ENCODE measurements at places on chromosomes 13 and 19.

DNA sequence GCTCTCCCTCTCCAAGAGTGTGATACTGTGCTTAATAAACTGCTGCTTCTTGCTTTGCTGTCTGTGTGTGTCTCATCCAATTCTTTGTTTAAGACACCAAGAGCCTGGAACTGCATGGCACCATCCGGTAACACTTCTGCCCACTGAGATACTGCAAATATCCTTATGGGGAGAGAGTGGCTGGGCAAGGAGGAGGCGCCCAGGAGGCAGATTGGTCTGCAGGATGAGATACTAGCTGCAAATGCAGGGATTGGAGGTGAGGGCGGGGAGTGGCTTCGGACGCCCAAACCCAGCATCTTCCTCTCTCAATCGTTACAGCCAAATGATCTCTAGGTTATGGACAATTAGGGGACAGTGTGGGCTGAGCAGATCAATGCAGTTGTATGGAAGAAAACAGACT is 1.7 kb upstream of the SIGLEC7 start:
- no peak for DNase-seq

GRCh38 chr19:16938211-16938610 is 49.4 kb downstream of the F2RL3 start:
- DNase-seq: no peak

- no peak for DNase-seq
These were observed 12.6 kb downstream of the ABCA7 start for GRCh38 chr19:1052349-1052975.

DNA sequence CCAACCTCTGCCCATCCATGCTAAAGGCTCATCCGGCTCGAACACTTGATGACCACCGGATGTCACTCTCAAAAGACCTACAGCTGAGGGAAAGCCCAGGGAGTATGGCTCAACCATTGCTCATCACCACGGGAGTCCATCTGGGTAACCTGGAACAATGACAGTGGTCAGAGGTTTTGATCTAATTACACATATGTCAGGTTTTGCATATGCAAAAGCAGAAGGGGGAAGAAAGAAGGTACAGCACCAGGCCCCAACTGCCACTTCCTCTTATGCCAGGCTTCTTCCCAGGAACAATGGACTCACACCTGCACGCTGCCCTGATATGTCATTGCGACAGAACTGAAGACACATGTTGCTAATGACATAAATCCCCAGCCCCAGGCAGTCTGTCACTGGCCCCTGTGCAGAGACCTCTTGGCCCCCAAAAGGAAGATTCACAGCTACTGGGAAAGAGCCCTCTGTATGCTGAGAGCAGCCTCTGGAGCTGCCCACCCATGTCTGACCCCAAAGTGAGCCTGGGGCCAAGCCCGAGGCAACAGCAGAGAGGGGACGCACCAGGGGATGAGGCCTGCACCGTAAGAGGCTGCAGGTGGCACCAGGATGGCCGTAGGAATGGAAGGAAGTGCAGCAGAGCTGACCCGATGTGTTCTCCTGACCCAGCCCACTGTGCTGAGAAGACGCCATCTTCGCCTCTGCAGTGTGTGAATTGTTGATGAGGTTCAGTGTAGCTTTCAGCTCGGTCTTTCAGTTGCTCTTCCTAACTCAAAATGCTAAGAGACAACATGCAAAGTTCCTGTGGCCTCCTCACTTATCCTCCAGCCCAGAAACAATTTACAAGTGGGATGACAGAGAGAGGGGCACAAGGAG is 26.3 kb downstream of the EPS15L1 start:
- DNase-seq: no peak

DNA sequence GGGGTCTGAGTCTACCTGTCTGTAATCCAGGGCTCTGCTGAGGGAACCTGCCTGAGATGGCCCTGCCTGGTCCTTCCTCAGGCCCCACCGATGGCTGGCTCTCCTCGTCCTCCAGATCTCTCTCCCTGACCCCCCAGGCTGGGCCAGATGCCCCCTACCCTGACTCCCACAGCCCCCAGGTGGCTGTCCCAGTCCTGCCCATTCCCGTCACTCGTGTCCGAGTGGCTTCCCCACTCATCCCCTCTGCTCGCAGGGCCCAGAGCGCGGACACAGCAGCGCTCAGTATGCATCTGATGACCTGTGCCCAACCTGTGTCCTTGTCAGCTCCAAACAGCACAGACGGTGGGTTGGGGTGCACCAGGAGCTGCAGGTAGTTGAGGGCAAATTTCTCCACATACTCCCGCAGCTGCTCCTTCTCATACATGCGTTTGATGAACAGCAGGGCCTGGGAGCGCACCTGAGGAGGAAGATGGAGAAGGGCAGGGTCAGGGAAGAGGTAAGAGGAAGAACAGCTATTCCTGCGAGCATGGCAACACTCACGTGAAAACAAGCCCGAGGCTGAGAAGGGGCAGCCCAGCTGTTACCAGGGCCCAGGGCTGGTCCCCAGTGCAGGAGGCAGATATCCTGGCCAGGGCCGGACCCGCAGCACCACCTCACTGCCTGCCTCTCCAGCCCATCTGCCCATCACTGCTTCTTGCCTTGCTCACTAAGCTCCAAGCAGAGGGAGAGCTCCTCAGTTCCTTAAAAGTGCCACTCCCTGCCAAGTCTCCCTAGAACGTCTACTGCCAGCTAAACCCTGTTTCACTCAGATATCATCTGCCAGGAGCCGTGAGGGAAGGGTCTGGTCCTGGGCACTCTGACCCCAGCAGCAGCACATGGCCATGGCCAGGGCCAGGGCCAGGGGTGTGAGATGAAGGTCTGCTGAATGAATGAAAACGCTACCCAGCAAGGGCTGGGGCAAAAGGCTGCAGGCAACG is 11.1 kb upstream of the RSPH6A start:
- DNase-seq: no peak

- DNase-seq: no peak
These were observed 577.4 kb downstream of the TBC1D4 start for GRCh38 chr13:74904556-74904955.

DNA sequence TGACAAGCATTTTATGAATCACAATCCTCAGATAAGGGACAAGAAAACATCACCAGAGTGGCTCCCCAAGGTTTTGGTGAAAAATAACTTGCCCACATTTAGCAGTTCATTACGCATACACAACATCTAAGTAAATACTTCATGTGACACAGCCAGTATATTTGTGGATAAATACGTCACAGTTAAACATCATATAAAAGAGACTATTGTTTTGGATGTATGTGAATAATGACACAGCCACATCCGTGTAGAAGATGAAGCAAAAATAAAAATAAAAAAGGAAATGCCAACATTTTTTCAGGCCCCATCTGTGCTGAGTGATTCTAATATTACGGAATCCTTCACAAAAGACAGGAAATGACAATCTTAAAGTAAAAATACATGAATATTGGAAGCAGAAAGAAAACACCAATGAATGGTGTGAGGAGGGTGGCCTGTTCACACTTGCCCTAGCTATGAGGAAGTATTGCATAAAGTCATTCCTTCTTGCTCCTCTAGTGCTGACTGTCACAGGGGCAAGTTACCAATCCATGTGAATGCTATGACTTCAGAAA is 457.1 kb downstream of the KLF12 start:
- no peak for DNase-seq

DNA sequence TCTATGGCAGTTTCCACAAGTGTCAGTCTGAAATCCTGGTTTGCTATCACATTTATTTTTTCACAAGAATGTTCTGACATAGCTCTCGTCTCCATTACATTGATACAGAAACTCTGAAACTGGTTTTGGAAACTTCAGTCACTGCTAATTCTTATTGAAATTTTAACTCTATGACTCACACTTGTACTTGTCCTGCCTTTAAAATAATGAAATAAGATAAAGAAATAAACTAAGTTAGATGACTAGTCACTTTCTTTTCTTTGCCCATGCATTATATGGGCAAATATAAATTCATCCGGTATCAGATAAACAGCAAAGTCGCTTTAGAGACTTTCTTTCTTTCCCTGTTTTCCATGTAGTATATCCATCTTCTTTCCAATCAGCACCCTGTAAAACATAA is 257.5 kb downstream of the PCDH9 start:
- no peak for DNase-seq

- DNase-seq: no peak
These were observed 40.5 kb upstream of the EBPL start for GRCh38 chr13:49731766-49732165.

All from hematopoietic multipotent progenitor cell treated with erythropoietin and hydrocortisone succinate and interleukin-3 and kit ligand, for 17 days (in vitro differentiated cells).